Stimulated activated CD4-positive, alpha-beta T cell treated with anti-CD3 and anti-CD28 coated beads, Interleukin-15, amount 100 ng/mL, for 1 hour (primary cell): ENCODE measurements at places on chromosomes 7 and 10.

DNA sequence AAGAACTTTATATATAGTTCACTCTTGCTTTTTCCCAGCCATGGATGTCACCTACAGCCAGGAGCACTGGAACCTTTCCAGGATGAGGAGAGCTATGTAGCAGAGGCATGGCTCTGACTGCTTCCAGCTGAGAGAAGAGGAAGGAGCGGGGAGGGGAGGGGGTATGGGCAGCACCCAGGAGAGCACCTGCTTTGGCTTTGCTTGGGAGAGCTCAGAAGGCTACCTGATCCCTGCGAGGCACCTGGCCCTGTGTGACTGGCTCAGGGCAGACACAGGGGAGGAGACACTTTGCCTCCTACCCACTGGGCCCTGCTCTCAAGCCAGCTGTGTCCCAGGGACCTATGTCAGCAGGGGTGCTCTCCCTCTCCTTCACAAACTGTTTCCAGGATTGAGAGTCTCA, 67.1 kb downstream of the HK1 start:
- DNase-seq, result no peak

DNA sequence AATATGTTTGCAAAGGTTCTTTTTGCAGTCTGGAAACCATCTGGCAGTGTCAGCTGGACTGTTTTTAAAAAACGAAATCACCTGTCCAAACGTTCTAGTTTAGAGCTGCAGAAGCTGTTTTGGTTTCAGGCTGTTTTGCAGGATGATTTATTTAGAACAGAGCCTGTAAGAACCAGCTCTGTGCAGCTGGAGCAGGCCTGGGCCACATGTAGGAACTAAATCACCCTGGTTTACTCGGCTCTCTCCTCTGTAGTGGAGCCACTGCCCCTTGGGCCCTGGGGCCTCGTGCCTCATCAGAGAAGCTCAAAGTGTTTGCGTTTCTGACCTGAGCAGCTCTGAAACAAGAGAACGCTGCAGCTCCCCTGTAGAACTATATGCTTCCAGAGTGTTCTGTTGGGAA, 142.5 kb downstream of the ACTR3B start:
- DNase-seq, result no peak

GRCh38 chr10:6751363-6751762, 171.3 kb upstream of the PRKCQ start:
- DNase-seq, result no peak

DNA sequence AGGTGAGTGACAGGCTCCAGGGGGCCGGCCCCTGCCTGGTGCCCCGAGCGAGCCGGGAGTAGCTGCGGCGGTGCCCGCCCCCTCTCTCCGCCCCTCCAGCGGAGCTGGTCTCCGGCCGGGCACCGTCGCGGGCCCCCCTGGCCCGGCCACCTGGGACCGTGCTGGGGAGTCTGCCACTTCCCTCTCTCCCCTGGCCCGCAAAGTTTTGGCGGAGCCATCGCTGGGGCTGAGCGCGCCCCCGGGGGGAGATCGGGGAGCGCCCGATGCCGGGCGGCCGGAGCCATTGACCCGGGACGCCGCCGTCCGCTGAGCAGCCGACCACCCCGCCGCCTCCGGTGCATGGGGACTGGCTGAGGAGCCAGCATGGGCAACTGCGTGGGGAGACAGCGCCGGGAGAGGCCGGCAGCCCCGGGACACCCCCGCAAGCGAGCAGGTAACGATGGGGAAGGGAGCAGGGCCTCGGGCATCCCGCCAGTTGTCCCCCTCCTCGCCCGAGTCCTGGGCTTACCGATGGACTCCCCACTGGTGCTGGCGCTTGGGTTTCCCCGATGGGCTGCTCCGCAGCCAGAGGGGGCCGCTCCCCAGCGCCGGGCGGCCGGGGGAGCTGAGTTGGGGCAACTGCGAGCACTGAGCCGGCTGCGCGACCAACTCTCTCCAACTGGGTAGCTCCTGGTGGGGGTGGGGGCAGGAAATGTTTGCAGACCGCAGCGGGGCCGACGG, at the start of gene UBTD1:
Gene UBTD1, plus strand, starts transcription at position 84 of the 720 bp plus-strand sequence. Its CDS starts 280 bp downstream, at position 364.
- DNase-seq, result no peak

DNA sequence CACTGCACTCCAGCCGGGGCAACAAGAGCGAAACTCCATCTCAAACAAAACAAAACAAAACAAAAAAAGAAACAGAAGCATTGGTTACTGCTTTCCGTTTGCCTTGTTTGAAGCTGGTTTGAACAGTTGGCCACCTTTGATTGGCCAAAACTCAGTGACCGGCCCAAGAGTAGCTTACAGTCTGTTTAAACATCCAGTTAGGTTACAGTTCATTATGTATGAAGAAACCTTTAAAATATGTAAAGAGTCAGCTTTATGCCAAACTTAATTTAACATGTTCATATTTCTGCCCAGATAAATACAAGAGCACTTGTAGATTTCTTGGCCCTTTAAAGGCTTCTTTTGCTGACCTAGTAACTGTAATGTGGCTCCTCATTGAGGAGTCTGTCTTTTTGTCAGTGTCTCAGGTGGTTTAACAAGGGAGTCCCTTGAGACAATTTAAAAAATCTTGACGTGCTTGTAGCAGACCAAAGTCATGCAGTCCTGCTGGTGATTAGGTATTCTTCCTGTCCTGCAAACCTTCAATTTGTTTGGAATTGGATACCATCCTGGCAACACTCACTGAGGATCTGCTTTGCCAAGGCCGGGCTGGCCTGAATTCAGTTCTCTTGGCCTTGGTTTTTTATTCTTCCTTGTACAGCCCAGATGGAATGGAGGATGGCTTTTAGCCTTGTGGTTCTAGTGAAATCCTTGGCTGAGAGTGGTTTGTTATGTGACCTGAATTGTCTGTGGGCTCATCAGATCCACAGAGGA, 128.9 kb downstream of the PLXDC2 start:
- no peak for DNase-seq

- peak; percentile 13 for DNase-seq
Observed at GRCh38 chr7:139777133-139777891, 486 bp downstream of the HIPK2 start.

DNA sequence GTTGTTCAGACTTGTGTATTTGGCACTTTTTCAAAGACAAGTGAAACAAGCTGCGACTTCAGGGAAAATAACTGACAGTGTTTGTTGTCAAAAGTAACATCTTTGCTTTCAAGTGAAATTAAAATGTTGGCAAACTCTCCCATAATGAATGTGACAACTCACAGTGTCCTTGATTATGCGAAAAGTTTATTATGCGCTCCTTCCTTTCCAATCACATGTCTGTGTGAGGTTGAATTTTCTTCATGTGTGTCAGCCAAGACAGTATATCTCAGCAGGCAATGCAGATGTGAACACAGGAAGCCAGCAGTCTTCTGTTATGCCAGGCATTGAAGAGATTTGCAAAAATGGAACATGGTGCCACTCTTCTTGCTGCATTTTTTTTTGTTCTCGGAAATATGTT, 28.7 kb downstream of the FBH1 start:
- DNase-seq, result no peak
